ENCODE measurements at places on chromosomes 13 and 19.

DNA sequence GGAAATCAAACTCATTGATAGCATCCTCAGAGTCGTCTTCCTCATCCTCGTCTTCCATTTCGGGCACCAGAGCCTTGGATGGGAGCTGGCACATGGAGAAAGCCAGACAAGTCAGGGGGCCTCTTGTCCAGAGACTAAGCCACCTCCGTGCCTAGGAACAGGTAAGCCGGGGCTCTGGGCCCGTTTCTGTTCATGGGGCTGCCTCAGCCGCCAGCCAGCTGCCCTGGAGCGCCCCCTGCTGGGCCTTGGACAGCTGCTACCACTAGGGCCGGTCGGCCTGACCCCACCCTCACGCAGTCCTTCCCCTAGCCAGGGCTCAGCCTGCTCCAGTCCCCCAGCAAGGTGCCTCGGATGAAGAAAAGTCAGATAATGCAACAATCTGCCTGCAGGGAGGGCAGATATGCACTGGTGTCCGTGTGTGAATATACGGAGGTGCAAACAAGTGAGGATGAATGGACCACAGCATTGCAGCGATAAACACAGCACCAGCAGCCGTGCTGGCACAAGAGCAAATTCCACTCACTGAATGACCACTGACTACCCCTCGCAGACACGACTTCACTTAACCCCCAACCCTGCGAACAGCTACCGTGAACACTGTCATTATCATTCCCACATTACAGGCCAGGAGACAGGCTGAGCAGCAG is 11.9 kb upstream of the PRKD2 start:
- peak; percentile 85 for DNase-seq

DNA sequence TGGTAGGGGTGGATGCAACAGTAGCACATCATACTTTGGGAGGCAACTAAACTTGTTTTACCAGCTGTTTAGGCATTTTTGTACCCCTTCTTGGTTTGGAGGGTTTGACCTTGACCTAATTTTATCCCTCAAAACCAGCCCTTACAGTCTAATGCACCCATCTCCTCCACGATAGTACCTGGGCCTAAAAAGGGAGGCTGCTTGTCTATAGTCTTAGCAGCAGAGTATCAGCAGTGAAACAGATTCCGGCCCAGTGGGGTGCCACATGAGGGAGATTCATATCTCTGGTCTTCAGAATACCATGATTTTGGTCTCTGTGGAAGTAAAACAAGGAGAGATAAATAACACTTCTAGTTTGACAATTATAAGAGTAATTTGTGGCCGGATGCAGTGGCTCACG is 39.5 kb upstream of the ATP12A start:
- no peak for DNase-seq

DNA sequence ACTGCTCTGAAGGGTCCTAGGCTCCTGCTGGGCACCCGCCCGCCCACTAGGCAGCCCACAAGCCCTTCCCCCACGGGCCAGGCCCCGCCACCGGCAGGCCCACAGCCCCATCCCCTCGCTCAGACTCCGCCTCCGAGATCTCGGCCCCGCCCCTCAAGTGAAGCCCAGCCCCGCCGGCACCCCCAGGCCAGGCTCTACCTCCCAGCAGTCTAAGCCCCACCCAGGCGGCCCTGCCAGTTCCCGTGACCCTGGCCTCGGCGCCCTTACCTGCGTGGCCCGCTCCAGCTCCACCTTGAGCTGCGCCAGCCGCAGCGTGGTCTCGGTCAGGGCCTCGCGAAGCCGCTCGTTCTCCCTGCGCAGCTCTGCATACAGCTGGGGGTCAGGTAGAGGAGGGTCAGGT is 16.3 kb downstream of the EPS8L1 start:
- no peak for DNase-seq

GRCh38 chr13:61414686-61415057 is 977 bp downstream of the PCDH20 start:
- no peak for DNase-seq

GRCh38 chr13:38386421-38386820 is 36.8 kb downstream of the UFM1 start:
- DNase-seq: no peak

Data from activated CD4-positive, alpha-beta memory T cell treated with anti-CD3 and anti-CD28 coated beads, Interleukin-2, amount 10 ng/mL, durations not matched to agents 7 days and 5 days (primary cell).